ENCODE measurements at places on chromosomes 12 and 14. TPM values are rescaled to one million over a fixed set of nuclear protein-coding genes. Genes with fewer than 3 reads are reported as not detected.

The SOAT2 gene
- total RNA-seq, result 0.26 TPM

The RD3L gene
- not detected for total RNA-seq

The TUNAR gene
- not detected for total RNA-seq

The ETFBKMT gene
- total RNA-seq, result 2.6 TPM

The IRAK3 gene
- 9.1 TPM for total RNA-seq

The MTRFR gene
- total RNA-seq, result 10.8 TPM

The ART4 gene
- total RNA-seq, result 3.5 TPM

The RASSF3 gene
- total RNA-seq, result 42.3 TPM
